Left colon (tissue), 2 donors: ENCODE measurements at places on chromosomes 13 and 19.

DNA sequence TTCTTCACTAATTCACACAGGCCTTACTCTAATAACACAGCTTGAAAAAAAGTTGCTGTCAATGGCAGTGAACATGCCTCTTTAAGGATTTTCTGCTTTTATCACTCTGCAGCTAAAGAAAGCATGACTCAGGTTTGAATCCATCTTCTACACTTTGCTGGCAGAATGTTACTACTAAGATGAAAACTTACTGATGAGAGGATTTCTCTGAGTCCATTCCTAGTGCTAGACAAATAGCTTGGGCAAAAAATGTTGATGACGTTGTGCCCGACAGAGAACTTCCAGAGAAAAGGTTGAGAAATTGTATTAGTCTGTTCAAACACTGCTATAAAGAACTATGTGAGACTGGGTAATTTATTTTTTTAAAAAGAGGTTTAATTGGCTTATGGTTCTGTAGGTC is 572.0 kb downstream of the IRS2 start:
- no peak for DNase-seq

GRCh38 chr13:90055121-90055520 is 1292.4 kb upstream of the MIR17HG start:
- DNase-seq: no peak

DNA sequence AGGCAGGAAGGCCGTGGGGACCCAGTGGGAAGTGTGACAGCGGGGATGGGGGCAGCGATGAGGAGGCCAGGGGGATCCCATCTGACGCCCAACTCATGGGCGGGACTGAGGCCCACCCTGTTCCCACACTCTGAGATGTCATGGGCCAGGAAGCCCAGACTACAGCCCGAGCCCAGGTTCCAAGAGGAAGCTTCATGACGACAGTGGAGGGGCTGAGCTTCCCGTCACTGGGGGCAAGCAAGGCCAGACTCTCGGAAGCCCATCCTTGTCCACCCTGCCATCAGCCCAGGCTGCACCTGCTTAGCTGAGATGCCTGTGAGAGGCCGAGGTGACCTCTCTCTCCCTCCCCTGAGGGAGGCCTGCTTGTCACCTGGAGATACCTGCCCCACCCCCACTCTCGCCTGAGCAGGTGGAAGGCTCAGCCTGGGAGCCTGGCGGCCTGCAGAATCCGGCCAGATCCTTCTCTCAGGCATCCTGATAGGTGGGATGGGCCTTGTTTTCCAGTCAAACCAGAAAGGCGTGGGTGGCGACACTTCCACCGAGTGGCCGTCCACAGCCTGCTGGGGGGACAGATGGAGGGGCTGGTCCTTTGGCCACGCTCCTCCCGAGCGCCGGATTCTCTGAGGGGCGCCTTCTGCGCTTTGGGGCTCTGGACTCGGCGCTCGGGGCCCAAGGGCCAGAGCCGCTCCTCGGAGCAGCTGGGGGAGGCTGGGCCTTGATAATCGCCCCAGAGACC is 4.8 kb downstream of the ZBTB7A start:
- DNase-seq: peak; percentile 91

DNA sequence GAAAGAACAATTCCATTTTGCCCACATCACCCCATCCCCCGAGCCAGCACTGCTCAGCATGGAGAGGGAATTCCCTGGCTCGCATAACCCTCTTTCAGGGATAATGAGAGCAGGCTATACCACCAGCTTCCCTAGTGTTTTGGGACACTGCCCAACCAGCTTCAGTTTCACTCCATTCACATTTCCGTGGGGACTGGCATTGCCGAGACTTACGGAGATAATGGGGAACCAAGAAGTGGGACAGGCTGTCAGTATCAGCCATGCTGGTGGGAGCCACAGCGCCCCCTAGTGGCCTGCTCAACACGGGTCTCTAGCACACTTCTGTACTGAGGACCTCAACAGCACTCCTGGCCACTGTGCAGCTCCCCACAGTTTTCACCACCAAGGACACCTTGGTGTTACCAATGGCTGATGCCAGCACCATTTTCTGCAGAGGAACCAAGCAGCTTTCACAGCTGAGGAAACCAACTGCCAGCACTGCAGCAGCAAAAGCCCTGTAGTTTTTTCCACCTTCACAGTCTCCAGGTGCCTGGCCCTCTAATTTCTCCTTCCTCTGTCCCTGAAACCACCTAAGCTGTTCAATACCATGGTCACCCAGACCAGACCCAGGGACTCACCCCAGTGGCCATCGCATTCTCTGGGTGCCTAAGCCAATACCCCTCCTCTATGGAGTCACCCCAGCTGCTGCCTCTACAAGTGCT is 23.7 kb downstream of the SLC6A16 start:
- peak; percentile 47 for DNase-seq

DNA sequence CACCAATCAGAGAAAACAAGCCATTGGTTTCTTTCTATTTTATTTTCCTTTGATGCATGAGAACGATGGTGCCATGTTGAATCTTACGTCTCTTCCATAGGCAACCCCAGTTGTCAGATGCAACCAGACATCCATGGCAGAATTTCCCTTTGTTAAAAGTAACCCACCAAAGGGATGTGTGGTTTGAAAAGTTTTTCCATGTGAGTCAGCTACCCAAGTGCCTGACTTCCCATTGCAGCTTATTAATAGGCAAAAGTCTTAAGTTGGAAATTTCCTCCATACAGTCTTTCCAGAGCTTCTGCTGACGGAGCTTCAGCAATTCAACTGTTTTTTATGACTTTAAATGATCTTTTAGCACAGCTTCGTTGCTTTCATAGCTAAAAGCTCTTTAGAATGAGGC is 73.8 kb upstream of the FAM216B start:
- no peak for DNase-seq

- DNase-seq: peak; percentile 63
Observed at GRCh38 chr19:54114340-54115108, 933 bp downstream of the TFPT start.
